Activated naive CD4-positive, alpha-beta T cell treated with Interleukin-2 at 50 U/mL for 16 hours (primary cell): ENCODE measurements at places on chromosomes 3 and 15.

DNA sequence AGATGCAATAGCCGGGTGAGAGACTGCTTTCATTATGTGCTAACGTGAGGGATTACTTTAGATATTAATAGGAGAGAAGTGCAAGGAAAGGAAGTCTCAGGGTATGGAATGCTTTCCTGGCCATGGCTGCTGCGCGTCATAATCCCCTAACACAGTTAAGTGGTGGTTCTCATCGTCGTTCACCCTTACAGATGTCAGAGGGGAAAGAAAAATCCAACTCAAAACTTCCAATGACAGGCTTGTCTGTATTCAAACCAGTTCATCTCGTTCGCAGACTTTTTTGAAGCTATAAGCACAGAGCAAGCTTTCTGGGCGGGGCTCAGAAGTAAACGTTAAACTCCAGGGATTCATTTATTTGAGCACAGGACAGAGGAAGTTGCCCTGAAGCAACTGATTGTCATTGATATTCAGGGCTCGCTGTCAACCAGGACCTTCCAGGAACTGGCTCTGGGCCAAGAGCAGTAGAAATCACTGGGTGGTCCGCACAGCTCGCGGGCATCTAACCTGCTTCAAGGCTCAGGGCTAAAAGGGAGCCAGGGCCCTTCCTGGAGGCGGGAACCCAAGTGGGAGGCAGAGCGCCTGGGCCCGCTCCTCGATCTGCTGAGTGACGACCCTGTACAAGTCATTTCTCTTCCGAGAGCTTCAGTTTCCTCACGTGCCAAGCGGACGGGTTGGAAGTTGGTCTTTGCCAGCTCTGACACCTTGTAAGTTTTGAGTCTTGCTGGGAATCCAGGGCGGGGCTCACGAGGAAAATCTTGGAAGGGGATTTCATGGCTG lies 1.1 kb upstream of the LPP start:
- no peak for DNase-seq

GRCh38 chr3:32442766-32443165 lies 51.1 kb downstream of the CMTM7 start:
- DNase-seq, result no peak

GRCh38 chr3:117480525-117480924 lies 770.9 kb downstream of the TUSC7 start:
- DNase-seq, result no peak

DNA sequence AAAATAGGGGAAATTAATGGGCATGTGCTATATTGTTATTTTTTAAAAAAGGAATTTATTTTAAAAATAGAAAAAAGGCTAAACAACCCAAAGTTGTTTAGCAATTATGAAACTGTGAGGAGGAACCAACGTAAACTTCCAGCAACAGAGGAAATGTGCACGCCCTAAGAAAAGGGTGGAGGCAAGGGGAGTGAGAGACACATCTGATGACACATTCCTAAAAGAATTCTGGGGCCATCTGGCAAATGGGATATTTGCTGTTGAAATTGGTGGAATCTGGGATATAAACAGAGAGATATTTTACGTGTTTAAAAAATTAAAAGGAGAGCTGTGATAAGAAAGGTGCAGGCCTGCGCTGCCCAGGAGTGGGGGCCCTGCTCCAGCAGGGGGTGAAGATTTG lies 50.8 kb upstream of the MUC13 start:
- no peak for DNase-seq

GRCh38 chr3:179510496-179510895 lies 52.2 kb upstream of the ACTL6A start:
- DNase-seq, result no peak

DNA sequence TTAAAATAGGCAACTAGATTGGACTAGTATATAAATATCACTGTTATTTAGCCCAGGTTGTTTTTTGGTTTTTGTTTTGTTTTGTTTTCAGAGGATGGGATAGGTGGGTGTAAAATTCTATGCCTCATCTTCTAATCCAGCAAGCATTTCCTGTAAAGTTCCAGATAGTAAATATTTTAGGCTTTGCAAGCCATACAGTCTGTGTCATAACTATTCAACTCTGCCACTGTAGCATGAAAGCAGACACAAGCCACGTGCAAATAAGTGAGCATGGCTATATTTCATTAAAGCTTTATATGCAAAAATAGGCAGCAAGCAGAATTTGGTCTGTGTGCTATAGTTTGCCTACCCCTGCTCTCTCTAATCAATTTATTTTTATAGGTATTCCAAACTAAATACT lies 657.3 kb upstream of the TGFBR2 start:
- no peak for DNase-seq

DNA sequence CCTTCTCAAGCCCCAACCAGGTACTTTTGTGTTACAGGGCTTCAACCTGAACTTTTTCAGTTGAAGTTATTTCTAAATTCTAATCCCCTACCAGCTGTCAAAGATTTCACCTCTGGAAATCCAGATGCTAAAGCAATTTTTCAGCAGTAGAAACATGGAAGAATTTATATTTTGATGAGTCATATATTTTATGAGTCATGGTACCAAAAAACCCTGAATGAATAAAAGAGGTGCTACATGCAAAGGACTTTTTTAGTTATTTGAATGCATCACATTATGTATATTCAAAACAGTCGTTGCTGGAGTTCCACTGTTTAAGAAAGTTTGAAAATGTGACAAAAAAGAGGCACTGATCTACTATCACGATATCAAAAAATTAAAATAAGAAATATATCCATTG lies 96.0 kb upstream of the ZNF385D start:
- DNase-seq, result no peak

- DNase-seq, result no peak
Measured at GRCh38 chr3:29731050-29731449, 450.2 kb downstream of the RBMS3 start.

GRCh38 chr3:13657660-13658435 lies 108.9 kb downstream of the FBLN2 start:
- peak; percentile 73 for DNase-seq

GRCh38 chr3:36707623-36708409 lies 56.5 kb downstream of the DCLK3 start:
- no peak for DNase-seq

DNA sequence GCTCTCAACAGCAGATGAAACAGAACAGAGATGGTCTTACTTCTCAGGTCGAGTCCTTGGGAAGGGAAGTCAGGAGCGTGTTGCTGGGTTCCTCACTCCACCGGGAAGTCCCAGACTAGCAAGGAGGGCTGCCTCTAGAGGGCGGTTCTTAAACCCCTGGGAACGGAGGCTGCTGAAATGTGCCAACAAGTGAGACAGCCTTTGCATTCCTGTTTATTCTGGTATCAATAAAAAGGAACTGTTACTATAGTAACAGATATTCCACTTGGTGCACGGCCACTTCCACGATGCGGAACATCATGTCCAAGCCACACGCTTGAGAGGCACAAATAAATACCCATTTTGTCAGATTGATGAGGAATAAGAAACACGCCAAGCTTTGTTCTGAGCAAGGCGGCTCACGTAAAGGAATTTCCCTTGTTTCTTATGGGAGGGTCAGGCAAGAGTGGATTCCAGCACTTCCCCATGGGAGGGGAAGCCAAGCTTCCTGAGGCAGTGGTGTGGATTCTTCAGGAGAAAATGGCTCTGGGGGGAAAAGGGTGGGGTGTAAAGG lies at the start of gene FAM107A:
TSS of gene FAM107A (minus strand) at position 123 of the 553 bp plus-strand sequence. CDS start 7,531 bp downstream, outside the sequence.
- DNase-seq, result no peak

DNA sequence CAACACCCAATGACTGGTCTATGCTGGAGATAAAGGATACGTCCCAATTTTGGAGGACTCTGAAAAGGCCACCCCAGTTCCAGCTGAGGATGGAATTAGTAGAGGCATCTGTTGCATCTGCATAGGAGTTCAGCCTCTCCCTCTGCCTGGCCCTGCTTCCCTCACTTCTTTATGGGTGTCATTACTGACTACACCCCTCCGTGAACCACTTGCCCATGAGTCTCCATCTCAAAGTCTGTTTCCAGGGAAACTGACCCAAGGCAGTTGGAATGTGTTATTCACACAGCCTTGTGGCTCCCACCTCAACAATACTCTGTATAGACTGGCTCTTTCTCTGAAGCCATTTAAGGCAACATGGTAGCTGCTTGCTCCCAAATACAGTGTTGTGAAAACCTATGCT lies 21.4 kb upstream of the PCOLCE2 start:
- DNase-seq, result no peak

DNA sequence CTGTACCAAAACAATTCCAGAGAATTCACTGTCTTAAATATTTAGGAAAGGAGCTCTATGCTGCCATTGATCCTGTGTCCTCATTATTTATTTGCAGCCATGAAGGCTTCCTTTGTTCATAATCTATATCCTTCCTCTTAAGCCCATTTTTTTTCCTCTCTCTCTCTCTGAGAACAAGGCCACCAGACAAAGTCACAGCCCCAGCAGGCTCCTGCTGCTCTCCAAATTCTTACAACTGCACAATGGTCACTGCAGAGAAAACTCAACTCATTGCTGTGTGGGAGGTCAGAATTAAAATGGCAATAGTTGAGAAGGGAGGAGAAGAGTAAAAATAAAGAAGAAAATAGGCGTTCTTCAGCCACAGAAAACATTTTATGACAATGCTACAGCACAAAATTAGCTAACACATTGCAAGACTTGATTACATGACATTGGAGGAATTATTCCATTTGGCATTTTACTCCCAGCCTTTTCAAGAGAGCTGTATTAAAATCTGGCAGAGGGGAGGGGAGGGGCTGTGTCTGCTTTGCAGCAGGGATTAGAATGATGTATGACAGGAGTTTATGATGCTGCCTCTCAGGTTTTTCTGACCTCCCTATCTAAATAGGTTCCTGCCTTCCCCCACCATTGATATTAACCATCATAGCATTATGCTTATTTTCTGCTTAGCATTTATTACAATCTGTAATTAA lies 399.7 kb upstream of the THBS1 start:
- DNase-seq, result no peak

- no peak for DNase-seq
Measured at GRCh38 chr3:13072239-13072599, 1.0 kb downstream of the IQSEC1 start.

DNA sequence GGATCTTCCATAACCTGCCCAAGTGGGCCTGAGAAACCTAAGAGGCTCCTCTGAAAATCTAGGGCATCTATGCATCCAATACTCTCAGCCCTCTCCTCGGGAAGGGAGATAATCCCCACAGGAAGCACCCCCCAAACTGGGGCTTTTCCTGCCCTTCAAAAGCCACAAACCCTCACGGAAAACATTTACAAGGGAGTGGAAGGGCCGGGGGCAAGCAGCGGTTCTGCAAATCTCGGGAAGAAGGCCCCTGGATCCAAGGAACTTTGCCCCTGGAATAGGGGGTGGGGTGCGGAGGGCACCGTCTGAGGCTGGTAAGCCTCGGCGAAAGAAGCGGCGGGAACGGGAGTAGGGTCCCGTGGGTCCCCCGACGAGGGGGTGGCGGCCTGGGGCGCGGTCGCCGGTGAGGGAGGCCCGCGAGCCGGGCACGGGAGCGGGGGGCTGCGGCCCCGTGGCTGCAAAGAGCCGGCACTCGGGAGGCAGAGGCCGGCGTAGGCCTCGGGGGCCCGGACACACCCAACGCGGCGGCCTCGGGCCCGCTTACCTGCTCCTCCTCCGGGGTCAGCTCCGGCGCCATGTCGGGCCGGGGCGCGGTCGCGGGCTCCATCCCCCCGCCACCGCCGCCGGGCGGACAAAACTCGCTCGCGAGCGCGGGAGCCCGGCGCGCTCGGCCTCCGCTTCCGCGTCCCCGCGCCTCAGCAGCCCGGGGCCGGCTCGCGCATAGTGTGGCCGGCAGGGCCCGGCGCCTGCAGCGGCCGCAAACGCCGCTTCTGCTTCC lies 755 bp downstream of the PTPN9 start:
- DNase-seq, result peak; percentile 27

- no peak for DNase-seq
Measured at GRCh38 chr15:43414196-43414595, 43.3 kb downstream of the TUBGCP4 start.

GRCh38 chr15:52383100-52383588 lies 87.5 kb upstream of the MYO5C start:
- DNase-seq, result no peak

DNA sequence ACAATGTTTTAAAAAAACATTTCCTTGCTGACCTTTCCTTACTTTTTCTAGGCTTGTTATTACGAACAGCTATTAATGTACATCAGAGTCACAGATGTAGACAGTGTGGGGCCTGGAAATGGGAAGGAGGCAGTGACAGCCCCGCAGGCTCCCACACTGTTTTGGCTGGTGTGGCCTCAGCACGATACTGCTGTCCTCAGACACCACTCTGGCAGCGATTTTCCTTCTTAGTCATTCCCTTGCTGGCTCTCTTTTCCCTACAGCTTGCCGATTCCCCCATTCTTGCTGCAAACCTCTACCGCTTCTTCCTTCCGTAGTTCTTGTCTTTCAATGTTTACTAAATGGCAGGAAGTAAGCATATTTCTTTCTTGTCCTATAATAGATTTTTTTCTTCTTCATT lies 113.1 kb downstream of the ABI3BP start:
- DNase-seq, result no peak
